ENCODE measurements at places on chromosomes 13 and 19.

DNA sequence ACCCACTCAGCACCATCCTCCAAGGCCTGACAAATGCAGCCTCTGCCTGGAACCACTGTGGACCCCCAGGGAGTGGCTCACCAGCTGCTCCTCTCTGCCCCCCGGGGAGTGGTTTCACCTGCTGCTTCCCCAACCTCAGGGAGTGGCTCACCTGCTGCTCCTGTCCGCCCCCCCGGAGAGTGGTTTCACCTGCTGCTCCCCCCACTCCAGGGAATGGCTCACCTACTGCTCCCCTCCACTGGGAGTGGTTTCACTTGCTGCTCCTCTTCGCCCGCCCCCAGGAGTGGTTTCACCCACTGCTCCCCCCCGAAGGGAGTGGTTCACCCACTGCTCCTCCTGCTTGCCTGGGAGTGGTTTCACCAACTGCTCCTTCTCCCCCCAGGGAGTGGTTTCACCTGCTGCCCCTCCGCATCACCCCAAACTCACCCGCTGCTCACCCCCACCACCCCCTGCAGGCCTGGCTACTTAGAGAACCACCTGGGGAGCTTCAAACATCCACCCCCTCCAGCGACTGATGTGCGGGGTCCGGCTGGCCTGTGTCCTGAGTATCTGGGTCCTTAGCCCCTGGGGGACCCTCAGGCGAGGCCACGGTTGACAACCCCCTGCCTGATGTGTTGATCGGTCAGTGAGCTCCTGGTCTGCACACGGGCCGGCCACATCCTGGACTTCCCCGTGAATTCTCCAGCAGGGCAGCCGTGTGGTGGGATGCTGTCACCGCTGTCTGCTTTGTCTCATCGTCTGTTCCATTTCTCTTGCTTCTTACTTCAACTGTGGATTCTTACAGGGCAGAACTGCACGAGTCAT lies 14.6 kb upstream of the TMEM255B start:
- no peak for DNase-seq

- no peak for DNase-seq
These were observed 23.2 kb upstream of the TTYH1 start for GRCh38 chr19:54392105-54392504.

GRCh38 chr19:42032431-42032830 lies 37.6 kb downstream of the GRIK5 start:
- DNase-seq: no peak

GRCh38 chr19:310141-310651 lies 19.0 kb upstream of the PLPP2 start:
- no peak for DNase-seq

- DNase-seq: no peak
These were observed 240.8 kb downstream of the TEX29 start for GRCh38 chr13:111561091-111561781.

GRCh38 chr19:8922591-8922990 lies 87.6 kb downstream of the MUC16 start:
- DNase-seq: no peak

- peak; percentile 99 for DNase-seq
These were observed at the start of gene ZNF555 for GRCh38 chr19:2840794-2841791. Gene ZNF555 (plus strand): TSS chr19:2841475. CDS start chr19:2841573, 98 bp downstream.

All from CD4-positive, alpha-beta T cell treated with Interleukin-12 subunit alpha and Interleukin-12 subunit beta, for 1 hour (primary cell).